ENCODE measurements at places on chromosomes 12 and 14.

GRCh38 chr12:84785281-84785680 is 127.3 kb downstream of the SLC6A15 start:
- no peak for DNase-seq

DNA sequence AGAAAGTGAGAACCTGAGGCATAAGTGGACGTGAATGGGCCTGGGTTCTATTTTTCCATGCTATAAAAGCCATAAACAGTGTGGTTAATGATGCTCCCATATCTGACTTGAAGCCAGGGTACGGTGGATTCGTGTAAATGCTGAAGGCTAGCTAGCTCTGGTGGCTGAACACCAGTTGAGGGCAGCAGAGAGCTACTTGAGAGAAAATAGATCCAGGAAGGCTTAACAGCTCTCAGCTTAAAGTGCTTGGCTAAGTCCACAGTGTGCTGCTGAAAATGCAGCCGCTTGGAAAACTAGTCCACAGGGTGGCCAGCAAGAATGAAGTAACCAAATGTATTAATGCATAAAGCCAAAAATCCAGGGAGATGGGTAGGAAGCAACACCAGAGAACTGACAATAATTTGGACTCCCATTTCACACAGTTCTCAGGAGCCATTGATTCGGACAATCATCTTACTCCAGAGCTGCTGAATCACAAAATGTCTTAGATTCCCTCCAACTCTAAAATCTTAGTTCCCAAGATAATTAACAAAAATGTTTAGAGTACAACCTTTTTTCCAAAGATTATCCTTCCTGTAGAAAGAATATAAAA is 15.0 kb upstream of the FOXG1 start:
- no peak for DNase-seq

DNA sequence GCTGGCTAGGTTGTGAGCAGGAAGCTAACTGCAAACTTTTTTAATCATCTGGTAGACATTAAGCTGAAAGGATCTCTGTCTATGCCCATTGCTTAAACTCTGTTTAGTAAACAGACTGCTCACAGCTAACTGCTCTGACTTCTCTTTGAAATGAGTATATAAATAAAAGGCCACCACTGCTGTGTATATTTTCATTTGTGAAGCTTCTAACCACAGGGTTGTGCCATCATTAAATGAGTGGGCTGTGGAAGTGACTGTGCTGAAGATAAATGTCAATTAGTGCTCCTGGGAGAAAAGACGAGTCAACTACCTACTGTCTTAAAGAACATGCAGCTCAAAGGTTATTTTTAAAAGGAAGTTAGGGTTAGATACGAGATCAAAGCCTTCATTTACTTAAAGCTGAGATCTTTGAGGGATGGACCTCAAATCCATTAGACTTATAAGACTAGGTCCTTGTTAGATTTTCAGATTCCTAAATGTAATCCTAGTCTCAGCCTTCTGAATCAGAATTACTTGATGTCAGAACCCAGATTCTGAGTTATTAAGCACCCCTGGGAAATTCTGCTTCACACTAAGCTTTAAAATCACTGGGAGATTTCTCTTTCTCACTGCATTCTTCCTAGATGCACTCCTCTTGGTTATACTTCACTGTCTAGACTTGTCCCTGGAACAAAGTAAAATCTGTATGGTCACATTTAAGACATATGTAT is 213.1 kb upstream of the FLRT2 start:
- no peak for DNase-seq

DNA sequence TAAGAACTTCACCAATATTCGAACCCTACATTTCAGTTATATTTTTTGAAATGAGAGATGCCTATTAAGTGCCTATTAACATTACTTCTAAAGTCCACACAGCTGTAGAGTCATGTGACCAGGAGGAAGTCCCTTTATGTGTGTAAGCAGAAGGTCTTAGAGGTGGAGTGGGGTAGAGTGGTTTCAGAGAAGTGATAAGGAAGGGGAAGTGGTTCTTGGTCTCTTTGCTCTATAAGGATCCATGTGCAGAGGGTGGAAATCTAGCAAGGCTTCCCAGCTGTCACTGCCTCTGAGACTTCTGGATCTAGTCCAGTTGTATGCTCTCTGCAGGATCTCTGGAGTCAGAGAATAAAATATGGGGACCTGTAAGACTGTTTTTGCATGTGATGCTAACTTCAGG is 673.9 kb downstream of the FLRT2 start:
- DNase-seq: no peak

DNA sequence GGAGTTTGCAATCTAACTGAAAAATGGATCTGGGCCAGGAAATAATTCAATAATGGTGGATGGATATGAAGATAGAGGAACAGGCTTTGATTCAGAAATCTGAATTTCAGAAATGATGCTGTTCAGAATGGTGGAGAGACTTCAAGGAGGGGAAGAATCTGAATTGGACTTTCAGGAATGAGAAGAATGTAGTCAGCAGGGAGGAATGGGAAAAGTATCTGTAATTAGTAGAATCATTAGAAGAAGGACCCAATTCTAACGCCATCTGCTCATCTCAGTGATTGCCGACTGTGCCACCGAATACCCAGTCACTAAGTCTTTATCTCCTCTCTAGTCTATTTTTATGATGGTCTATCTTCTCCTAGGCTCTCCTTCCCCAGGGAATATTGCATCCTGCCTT is 363.2 kb downstream of the GALC start:
- no peak for DNase-seq

- no peak for DNase-seq
Measured at GRCh38 chr12:124556896-124557501, 10.4 kb downstream of the NCOR2 start.

GRCh38 chr14:66568220-66568619 is 60.3 kb downstream of the GPHN start:
- DNase-seq: no peak

DNA sequence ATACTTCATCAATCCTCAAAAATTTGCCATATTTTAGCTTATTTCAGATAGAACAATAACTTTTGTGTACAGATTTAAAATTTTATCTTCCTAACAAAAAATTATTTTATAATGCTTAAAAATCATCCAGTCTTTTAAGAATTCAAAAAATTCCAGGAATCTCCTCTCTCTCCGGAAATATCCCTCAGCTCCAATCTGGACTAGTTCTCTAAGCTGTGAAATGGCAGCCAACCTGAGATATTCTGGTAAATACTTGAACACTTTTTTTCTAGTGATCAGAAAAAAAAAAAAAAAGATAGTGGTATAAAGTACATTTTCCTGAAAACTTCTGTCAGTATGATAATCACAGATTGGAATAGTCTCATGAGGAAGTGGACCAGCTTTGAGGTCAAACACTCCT is 57.6 kb downstream of the SSPN start:
- no peak for DNase-seq

- no peak for DNase-seq
Measured at GRCh38 chr12:51958542-51958941, 7.0 kb downstream of the ACVR1B start.

GRCh38 chr14:104578321-104578720 is 1.2 kb upstream of the C14orf180 start:
- DNase-seq: no peak

DNA sequence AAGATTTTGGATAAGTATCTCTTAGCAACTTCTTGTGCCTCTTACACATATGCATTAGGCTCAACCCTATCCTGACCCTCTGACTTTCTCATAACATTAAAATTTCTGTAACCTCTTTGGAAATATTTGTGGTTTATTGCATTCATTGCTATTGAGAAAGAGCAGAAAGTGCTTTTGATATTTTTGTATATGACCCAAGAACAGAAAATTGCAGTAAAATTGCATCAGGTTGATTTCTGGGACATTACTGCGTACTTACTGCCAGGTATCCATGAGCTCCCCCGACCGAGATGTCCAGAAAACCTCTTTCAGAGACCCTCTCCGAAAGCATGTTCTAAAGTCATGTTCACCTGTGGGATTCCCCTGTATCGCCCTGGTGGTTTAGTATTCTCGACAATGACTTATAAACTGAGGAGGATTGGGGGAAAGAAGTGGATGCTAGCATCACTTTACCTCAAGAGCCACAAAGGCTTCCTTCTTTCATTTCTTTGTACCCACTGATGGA is 14.5 kb upstream of the IL22 start:
- DNase-seq: no peak

DNA sequence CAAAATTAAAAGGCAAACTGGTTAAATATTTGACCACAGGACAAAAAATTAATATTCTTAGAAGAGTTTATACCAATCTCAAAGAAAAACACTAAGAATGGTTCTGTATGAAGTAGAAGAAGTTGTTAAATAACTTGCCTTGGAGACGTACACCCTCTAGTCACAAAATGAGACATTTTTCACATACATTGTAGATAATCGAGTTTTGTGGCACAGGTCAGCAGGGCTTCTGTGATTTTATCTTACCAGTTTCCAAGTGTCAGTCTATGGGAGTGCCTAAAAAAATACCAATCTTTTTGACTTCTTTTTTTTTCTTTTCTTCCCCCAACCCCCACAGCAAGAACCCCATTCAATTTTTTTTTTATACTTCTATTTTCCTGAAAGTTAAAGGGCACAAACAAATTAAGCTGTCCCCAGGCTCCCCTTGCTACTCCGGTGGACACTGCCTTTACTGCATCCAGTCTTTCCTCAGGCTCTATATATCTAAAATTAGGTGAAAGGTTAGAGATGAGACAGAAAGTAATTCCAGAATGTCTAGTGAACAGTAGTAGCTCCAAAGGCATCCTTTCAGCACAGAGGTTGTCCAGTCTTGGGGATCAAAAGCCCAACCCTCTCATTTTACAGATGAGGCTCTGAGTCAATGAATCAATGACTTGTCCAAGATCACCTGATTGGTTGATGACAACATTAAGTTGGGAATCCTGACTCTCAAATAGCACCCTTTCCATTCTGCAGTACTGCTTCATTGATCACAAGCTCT is 6.2 kb downstream of the LIMA1 start:
- DNase-seq: no peak

GRCh38 chr14:102633906-102634595 is 41.6 kb downstream of the RCOR1 start:
- no peak for DNase-seq

- DNase-seq: no peak
Measured at GRCh38 chr14:106003351-106003750, 477.0 kb downstream of the TMEM121 start.

DNA sequence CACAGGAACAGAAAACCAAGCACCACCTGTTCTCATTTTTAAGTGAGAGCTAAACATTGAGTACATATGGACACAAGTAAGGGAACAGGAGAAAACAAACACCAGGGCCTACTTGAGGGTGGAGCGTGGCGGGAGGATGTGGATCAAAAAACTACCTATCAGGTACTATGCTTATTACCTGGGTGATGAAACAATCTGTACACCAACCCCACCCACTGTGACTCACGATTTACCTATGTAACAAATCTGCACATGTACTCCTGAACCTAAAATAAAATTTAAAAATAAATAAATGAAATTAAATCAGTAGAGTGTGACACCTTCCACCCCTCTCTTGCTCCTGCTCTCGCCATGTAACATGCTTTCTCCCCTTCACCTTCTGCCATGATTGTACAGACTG is 615.5 kb downstream of the RPL10L start:
- no peak for DNase-seq

GRCh38 chr12:12212769-12213168 is 54.1 kb downstream of the LRP6 start:
- DNase-seq: no peak

- no peak for DNase-seq
Measured at GRCh38 chr12:66060163-66060907, 70.2 kb downstream of the LLPH start.

DNA sequence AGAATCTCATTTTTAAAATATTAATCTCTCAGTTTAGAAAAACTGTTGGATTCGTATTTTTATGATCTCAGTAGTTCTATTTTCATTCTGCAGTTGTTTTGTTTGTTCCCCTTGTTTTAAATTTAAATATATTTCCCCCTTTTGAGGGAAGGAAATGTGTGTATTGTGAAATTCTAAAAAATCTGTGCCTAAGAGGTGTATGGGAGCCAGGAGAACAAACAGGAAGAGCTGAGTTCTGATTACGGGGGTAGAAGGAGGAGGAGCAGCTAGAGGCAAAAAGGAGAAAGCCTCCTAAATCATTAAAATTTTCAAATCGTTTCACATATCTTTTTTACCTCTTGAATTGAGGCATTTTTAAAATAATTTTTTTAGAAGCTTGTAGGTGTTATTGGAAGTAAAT is 2.3 kb downstream of the RDH12 start:
- no peak for DNase-seq

DNA sequence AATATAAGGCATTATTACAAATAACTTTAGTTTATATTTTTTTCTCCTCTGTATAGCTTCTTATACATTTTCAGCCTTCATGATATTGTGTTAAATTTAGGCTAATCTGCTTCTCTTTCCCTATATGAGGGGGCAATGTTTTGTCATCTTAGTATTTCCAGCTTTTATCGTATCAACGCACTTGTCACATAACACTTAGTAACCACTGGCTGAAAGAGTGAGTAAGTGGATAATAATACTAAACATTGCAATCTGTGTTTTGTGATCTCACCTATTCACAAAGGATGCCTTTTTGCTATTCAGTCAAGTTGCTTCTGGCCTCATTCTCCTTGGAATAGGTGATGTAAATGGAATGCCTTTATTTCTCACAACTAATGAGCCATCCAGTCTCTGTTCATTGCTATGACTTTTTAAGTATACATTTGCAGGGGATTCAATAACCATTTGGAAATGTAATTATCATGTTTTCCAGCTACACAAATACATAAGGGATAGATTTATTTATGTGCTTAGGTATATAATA is 260.9 kb downstream of the BMP4 start:
- no peak for DNase-seq

DNA sequence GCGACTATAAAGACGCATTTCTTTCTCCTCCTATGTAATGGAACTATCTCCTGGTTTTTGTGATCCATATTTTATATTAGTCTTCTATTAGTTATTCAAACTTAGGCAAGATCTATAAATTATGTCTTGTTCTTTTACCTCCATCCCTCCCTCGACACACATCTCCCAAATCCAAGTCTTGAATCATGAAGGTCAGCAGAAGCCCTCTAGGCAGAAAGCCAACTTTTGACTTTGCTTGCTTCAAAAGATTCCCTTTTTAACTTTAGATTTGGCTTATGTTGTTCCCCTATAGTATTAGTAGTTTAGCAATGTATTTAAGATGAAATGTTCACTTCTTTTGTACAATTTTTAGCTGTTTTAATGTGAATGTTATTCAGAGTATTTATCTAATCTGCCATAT is 689.8 kb downstream of the SLC6A15 start:
- DNase-seq: no peak

Data from GM12891 (cell line).